Type B pancreatic cell (in vitro differentiated cells): ENCODE measurements at places on chromosomes 6 and 20. TPM values are rescaled to one million over a fixed set of nuclear protein-coding genes. Genes with fewer than 3 reads are reported as not detected.

Gene ASIP
- total RNA-seq: 1.1 TPM in 1 of 2 replicates, not detected in the other

Gene HBS1L
- total RNA-seq: 55.8 and 71.0 TPM in 2 replicates

Gene RUNX2
- 5.9 and 6.0 TPM in 2 replicates for total RNA-seq

Gene HCK
- total RNA-seq: not detected in 2 replicates

Gene ZNF831
- not detected in 2 replicates for total RNA-seq

Gene PLCB4
- total RNA-seq: 8.7 and 21.2 TPM in 2 replicates

Gene EDN1
- 8.9 and 20.3 TPM in 2 replicates for total RNA-seq

DNA sequence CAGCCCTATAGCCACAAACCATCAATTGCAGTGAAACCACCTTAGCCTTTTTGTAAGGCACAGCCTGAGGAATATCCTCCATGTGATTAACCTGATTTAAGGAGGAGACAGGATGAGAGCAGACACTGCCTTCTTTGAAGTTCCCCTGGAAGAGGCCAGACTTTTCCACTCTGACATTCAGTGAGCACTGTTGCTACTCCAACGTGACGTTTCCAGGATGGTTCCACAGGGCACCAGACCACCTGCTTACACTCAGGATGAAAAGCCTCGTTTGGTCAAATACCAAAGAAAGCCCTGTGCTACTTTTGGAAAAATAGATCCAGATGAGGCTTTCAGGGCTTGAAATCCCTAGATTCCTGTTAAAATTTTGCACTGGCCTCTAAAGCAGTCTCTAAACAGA, 1102.1 kb upstream of the FLRT3 start:
- DNase-seq: no peak
- H3K36me3 ChIP-seq: no peaks in the 10 kb centered on the region
- no peak overlapping the region for H3K4me3 ChIP-seq
- H3K27ac ChIP-seq: no peak overlapping the region
- H3K27me3 ChIP-seq: no peaks in the 10 kb centered on the region
- peaks cover 11% of the 10 kb centered on the region for H3K4me1 ChIP-seq

GRCh38 chr6:53199156-53199555, 50.5 kb upstream of the GCM1 start:
- no peaks in the 10 kb centered on the region for H3K36me3 ChIP-seq
- H3K4me3 ChIP-seq: no peak overlapping the region
- H3K27me3 ChIP-seq: no peaks in the 10 kb centered on the region
- no peak overlapping the region for H3K27ac ChIP-seq
- peaks cover 10% of the 10 kb centered on the region for H3K4me1 ChIP-seq

- H3K36me3 ChIP-seq: no peaks in the 10 kb centered on the region
- H3K27ac ChIP-seq: peak overlapping the region; percentile 57
These were observed 61.8 kb downstream of the PAX1 start for GRCh38 chr20:21767200-21767738.

- no peak for DNase-seq
- H3K27me3 ChIP-seq: no peaks in the 10 kb centered on the region
- no peak overlapping the region for H3K27ac ChIP-seq
- H3K4me1 ChIP-seq: no peaks in the 10 kb centered on the region
These were observed 25.4 kb downstream of the DOP1A start for GRCh38 chr6:83092756-83093399.

GRCh38 chr6:15879371-15880261, 216.8 kb upstream of the DTNBP1 start:
- DNase-seq: peak; percentile 76
- peak overlapping the region; percentile 67 for H3K4me3 ChIP-seq
- no peaks in the 10 kb centered on the region for H3K27me3 ChIP-seq
- H3K4me1 ChIP-seq: peaks cover 30% of the 10 kb centered on the region

- H3K36me3 ChIP-seq: peaks cover 15% of the 10 kb centered on the region
- no peaks in the 10 kb centered on the region for H3K27me3 ChIP-seq
These were observed 90.4 kb downstream of the SERAC1 start for GRCh38 chr6:158077676-158078075.

DNA sequence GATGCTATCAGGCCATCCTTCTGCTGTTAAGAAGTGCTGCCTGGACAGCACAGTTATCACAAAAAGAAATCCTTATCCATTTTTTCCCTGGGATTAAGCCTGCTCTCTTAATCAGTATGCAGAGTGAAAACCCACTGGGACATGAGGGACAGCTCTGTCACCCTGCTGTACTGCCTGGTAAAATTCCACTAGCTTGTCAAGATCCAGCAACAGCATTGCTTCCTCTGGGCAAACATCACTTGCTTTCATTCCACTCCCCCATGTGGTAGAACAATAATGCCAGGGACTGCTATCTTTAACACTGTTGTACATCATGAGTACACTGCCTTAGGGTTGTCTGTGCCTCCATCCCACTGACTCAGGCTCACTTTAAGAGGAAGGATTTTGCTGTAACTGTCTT, 331.3 kb downstream of the KIF16B start:
- H3K27me3 ChIP-seq: peaks cover 4% of the 10 kb centered on the region
- no peak for DNase-seq
- H3K27ac ChIP-seq: no peak overlapping the region
- H3K4me3 ChIP-seq: no peak overlapping the region

- no peak overlapping the region for H3K27ac ChIP-seq
- H3K27me3 ChIP-seq: peaks cover 25% of the 10 kb centered on the region
- no peak for DNase-seq
These were observed 54.4 kb upstream of the BHLHE23 start for GRCh38 chr20:63061051-63061770.

- DNase-seq: peak; percentile 77
- peaks cover 13% of the 10 kb centered on the region for H3K4me1 ChIP-seq
- no peaks in the 10 kb centered on the region for H3K27me3 ChIP-seq
- H3K27ac ChIP-seq: peak overlapping the region; percentile 98
- no peaks in the 10 kb centered on the region for H3K36me3 ChIP-seq
These were observed 5.5 kb upstream of the SOX4 start for GRCh38 chr6:21587961-21588480.

- H3K36me3 ChIP-seq: peaks cover 12% of the 10 kb centered on the region
- H3K27me3 ChIP-seq: no peaks in the 10 kb centered on the region
- no peak overlapping the region for H3K4me3 ChIP-seq
These were observed 74.8 kb downstream of the ASCC3 start for GRCh38 chr6:100806296-100806695.

DNA sequence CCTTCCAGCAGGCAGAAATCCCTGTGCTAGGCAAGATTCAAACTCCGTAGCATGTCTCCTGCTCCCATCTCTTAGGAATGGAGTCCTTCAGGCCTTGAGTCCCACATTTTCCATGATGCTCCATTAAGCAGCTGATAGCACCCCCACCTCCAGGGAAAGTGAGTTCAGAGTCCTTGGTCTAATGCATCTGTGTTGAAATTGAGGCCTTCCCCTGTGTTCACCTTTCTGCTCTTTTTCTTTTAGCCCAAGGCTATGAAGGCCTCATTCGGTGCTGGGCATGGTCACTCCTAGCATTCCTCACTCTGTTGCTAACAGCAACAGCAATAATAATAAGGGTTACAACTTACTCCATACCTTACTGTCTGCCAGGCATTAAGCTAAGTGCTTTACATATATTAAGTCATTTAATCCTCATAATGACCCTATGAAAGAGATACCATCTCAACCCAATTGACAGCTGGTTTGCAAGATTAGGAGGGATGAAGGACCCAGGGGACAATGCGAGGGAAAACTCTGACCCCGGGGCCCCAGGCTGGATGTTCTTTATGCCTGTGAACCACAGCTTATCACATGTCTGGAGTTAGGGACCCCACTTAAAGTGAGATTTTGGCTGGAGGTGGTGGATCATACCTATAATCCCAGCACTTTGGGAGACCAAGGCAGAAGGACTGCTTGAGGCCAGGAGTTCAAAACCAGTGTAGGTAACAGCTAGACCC, 17.5 kb upstream of the PANK2 start:
- no peak for DNase-seq
- H3K36me3 ChIP-seq: peaks cover 24% of the 10 kb centered on the region
- no peaks in the 10 kb centered on the region for H3K27me3 ChIP-seq
- peak overlapping the region; percentile 25 for H3K4me3 ChIP-seq
- peaks cover 21% of the 10 kb centered on the region for H3K4me1 ChIP-seq

DNA sequence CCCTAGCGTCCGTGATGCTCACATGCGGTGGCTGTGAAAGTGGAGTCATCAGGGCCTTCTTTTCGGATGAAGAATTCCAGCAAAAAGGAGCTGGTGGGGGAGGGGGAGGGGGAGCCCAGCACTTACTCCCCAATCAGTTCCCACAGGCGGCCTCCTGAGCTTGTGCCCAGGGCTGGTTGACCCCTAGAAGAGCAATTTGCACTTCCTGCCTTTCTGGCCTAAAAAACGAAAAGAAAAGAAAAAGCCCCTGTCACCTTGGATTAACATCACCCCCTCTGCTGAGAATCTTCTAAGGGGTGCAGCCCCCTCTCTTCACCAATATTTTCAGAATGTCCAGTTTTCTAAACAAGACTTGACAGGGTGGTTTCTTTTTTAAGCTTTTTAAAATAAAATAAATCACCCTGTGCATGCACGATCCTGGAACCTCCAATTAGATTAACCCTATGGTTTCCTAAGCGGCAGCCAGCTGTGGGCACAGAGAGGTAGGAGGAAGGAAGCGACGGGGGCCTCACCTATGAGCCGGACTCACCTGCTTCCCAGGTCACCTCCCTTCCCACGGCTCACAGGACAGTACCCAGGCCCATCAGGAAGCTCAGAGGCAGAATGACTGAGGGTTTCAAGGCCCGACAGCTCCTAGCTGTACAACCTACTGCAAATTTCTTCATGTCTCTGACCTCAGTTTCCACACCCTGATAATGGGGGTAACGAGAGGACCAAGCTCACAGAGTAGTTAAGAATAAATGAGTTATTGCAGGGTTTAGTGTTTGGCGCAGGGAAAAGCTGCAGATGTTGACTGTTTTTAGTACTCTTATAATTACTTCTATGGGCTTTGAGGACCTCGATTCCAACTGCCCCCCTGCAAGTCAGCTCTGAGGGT, 10.5 kb upstream of the TGM2 start:
- peak overlapping the region; percentile 13 for H3K4me3 ChIP-seq
- no peaks in the 10 kb centered on the region for H3K36me3 ChIP-seq
- DNase-seq: no peak
- H3K4me1 ChIP-seq: peaks cover 57% of the 10 kb centered on the region

DNA sequence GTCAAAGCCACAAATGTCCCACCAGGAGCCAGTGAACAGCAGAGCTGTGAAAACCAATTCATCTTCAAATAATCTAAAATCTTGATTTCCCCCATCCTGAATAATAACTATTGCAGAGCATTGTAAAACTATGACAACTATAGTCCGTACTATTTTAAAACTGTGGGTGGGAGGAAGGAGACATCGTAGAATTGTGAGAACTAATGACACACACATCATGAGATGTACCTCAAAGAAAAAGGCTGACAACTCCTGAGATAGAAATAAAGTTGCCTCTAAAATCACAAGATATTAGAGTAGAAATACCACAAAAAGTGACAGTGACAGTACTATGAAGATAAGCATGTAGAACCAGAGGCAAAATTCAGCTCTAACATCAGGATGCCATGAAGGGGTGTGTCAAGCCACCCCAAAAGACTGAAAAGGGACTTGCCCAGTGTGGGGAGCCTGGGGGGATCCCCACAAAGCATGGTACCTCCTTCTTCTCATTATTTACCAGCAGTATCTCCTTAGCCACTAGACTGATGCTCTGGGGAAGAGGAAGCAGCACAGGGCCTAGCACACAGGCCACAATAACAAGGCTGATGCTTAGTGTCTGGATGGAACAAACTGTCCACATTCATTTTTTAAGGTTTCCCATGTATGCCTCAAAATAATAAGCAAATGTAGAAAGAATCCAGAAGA, 13.4 kb downstream of the NAPB start:
- H3K4me3 ChIP-seq: no peak overlapping the region
- H3K27ac ChIP-seq: no peak overlapping the region
- no peaks in the 10 kb centered on the region for H3K36me3 ChIP-seq
- peaks cover 19% of the 10 kb centered on the region for H3K4me1 ChIP-seq

- DNase-seq: no peak
- H3K27ac ChIP-seq: no peak overlapping the region
- peaks cover 4% of the 10 kb centered on the region for H3K36me3 ChIP-seq
These were observed 224.3 kb downstream of the MAFB start for GRCh38 chr20:40464731-40465208.

GRCh38 chr6:101404775-101405174, 11.3 kb downstream of the GRIK2 start:
- no peaks in the 10 kb centered on the region for H3K36me3 ChIP-seq
- H3K4me1 ChIP-seq: peaks cover 19% of the 10 kb centered on the region
- H3K27ac ChIP-seq: no peak overlapping the region
- DNase-seq: no peak
- peaks cover 68% of the 10 kb centered on the region for H3K27me3 ChIP-seq
- no peak overlapping the region for H3K4me3 ChIP-seq

- H3K4me1 ChIP-seq: peaks cover 62% of the 10 kb centered on the region
- no peak overlapping the region for H3K27ac ChIP-seq
- DNase-seq: no peak
These were observed 21.7 kb downstream of the EDN3 start for GRCh38 chr20:59322081-59322480.

GRCh38 chr6:31607317-31607716, 7.7 kb upstream of the AIF1 start:
- no peaks in the 10 kb centered on the region for H3K4me1 ChIP-seq
- H3K36me3 ChIP-seq: no peaks in the 10 kb centered on the region
- H3K27ac ChIP-seq: no peak overlapping the region
- H3K4me3 ChIP-seq: no peak overlapping the region
- no peak for DNase-seq
- H3K27me3 ChIP-seq: no peaks in the 10 kb centered on the region

GRCh38 chr6:123215211-123215610, 219.2 kb downstream of the CLVS2 start:
- no peaks in the 10 kb centered on the region for H3K27me3 ChIP-seq
- no peaks in the 10 kb centered on the region for H3K4me1 ChIP-seq
- DNase-seq: no peak
- H3K27ac ChIP-seq: no peak overlapping the region
- H3K36me3 ChIP-seq: no peaks in the 10 kb centered on the region
- no peak overlapping the region for H3K4me3 ChIP-seq

DNA sequence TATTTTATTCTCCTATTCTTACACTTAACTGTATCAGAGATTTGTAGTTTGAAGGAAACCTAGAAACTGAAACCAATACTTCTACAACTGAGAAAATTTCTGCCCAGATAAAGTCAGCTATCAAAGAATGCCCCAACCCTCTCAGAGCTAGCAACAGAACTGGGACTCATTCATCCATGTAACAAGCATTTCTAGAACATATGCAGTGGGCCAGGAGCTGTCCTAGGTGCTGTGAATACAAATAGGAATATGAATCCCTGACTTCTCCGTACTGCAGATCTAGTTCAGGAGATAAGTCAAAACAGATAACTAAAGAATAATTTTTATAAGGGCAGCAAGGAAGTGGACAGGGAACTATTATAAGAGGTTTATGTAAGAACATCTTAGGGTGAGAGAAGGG, 654.1 kb upstream of the NOX3 start:
- H3K27ac ChIP-seq: no peak overlapping the region
- peaks cover 2% of the 10 kb centered on the region for H3K27me3 ChIP-seq
- H3K4me3 ChIP-seq: no peak overlapping the region

GRCh38 chr6:35105078-35105477, 36.1 kb downstream of the TCP11 start:
- no peak for DNase-seq
- peaks cover 4% of the 10 kb centered on the region for H3K4me1 ChIP-seq
- no peaks in the 10 kb centered on the region for H3K36me3 ChIP-seq
- no peak overlapping the region for H3K27ac ChIP-seq
- H3K4me3 ChIP-seq: no peak overlapping the region

- no peak overlapping the region for H3K4me3 ChIP-seq
- H3K36me3 ChIP-seq: no peaks in the 10 kb centered on the region
- H3K27me3 ChIP-seq: peaks cover 3% of the 10 kb centered on the region
- no peak overlapping the region for H3K27ac ChIP-seq
These were observed 107.7 kb downstream of the EYA4 start for GRCh38 chr6:133348846-133349245.
